ENCODE measurements at places on chromosomes 2 and 18.

DNA sequence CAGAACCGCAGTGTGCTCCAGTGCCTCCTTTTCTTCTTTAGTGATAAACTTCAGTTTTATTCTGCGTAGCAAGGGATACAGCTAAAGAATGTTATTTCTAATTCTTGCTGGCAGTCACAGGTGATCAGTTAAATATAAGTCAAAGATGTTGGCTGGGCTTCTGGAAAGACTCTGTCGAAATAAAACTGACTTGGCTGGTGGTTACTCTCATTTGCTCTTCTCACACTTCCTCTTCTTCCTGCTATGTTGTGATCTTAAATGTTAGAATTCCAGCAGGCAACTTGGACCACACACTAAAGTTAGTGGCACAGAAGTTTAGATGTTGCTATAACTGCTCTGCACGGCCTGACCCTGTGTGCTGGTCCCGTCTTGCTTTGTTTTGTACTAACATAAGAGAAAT lies 278.6 kb downstream of the CDH19 start:
- DNase-seq, result no peak

GRCh38 chr2:20357638-20358389 lies 7.2 kb upstream of the PUM2 start:
- DNase-seq, result no peak

- DNase-seq, result peak; percentile 43
Observed at GRCh38 chr2:64768491-64769005, 114.8 kb upstream of the SERTAD2 start.

- DNase-seq, result no peak
Observed at GRCh38 chr2:136175868-136176267, 57.9 kb upstream of the CXCR4 start.

DNA sequence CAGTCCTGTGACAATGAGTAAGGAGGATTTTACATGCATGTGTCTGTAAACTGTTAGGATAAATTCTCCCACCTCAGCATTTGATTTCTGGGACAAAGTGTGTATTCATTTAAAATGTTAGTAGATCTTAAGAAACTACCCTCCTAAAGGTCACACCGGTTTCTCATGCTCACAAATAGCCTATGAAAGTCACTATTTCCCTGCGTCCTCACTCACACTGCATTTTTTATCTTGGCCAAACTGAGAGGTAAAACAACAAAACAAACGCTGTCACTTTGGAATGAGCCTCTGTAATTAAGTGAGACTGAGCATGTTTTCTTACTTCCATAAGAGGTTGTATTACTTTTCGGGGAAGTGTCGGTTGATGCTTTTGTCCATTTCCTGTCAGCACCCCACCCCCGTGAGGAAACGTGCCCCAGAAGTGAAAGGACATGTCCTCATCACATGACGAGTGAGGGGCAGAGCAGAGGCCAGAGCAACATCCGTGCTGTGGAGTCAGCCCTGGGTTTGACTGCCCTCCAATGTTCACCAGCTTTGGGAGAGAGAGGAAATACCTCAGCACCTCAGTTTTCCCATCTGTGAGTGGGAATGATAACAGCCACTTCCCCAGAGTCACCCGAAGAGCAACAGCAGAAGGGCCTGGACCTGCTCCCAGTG lies 3.1 kb downstream of the GYPC start:
- peak; percentile 73 for DNase-seq

DNA sequence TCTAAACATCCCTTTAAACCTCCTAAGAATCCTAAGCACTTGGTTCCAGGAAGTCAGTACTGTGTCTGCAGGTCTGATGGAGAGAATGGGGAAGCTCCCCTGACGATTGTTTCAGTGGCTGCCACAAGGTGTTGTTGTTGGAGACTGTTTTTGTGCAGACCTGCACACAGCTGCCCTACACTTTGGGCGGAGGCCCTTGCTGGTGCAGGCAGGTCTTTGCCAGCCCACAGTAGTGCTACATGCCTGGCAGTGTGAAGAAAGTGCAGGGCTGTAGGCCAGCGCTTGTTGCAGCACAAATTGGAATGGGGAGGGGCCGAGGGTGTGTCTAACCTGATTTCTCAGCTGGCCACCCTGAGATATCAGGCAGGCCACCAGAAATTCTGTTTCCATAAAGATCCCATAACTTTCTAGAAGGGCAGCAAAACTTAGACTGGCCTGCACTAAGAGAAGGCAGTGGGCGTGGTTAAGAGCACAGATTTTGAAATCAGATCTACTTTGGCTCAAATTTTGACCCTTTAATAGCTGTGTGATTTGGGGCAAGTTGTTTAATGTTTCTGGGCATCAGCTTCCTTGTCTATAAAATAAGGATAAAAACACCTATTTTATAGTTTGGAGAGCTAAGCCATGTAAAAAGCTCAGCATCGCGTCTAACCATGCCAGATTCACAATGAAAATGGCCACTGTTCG lies 83.7 kb upstream of the SLC1A4 start:
- DNase-seq, result no peak

DNA sequence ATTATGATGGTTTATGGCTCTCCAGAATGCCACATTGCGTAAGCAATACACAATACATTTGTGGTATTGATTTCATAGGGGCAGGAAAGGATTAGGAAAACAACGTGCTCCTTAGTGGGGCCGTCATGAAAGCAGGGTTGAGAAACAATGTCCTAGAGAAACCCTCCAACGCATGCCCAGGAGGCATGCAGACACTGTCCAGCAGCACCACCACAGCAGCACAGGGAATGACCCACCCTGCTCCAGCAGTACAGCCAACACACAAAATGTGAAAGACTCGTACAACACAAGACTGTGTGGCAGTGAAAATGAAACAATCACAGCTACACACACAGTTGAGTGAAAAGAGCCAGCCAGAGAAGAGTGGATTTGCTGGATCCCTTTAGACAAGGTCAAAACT lies 66.3 kb downstream of the FAM168B start:
- DNase-seq, result no peak

- peak; percentile 10 for DNase-seq
Observed at GRCh38 chr2:63819765-63820717, 21.7 kb upstream of the UGP2 start.

DNA sequence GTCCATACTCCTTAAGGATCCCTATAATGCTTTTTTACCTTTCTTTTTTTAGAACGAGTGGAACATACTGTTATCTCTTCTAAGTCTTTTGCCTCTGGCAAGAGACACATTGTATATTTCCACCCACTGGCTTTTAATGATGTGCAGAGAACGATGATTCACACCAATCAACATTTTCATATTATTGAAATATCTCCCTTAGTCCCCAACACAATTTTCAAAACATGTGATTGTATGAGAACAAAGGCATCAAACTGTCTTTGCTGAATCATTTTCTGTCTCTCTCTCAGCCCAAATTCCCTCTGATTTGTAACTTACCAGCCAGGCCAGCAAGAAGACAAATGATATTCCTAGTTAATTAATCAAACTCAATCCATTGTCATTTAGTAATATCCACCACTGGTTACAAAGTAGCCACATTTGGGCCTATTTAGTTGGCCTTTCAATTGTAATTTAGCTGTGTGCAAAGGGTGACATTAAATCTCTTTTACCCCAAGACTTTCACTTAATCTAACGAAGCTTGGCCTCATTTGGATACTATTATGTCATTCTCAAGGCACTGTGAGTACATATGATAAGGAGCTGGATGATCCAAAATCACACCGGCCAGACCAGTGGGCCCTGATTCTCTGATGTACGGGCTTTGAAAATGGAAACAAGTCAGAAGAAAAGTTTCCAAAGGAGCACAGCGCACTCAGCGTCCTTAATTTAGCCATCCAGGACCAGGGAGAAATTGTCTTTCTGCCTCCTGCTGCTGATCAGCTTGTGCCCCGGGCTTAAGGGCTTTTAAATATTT lies 185.1 kb downstream of the SCG2 start:
- no peak for DNase-seq

GRCh38 chr2:216987252-216987821 lies 127.5 kb upstream of the TNP1 start:
- DNase-seq, result peak; percentile 80

DNA sequence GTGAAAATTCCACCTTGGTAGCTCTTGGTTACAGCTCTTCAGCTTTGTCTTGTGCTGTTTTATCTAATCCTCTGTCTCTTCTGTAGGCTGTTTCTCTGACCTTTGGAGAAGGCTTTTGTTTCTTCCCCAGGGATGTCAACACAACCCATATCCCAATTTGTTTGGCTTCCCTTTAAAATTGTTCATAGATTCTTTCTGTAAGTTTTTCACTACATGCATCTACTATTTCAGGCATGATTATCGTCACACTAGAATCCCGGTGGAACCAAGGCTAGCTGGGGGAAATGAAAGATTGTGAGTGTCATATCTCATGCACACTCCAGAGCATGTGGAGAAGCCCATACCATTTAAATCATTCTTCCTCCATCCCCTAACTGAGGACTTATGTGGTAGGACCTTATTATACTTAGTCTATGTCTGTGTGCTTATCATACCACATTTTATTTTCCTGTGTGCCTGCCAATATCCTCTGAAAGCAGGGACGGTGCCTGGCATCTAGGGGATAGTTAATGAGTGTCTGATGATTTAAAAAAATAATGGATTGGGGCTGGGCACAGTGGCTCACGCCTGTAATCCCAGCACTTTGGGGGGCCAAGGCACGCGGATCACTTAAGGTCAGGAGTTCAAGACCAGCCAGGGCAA lies 59.9 kb downstream of the CRIM1 start:
- no peak for DNase-seq

GRCh38 chr2:11582862-11583752 lies 49.3 kb downstream of the GREB1 start:
- peak; percentile 81 for DNase-seq

DNA sequence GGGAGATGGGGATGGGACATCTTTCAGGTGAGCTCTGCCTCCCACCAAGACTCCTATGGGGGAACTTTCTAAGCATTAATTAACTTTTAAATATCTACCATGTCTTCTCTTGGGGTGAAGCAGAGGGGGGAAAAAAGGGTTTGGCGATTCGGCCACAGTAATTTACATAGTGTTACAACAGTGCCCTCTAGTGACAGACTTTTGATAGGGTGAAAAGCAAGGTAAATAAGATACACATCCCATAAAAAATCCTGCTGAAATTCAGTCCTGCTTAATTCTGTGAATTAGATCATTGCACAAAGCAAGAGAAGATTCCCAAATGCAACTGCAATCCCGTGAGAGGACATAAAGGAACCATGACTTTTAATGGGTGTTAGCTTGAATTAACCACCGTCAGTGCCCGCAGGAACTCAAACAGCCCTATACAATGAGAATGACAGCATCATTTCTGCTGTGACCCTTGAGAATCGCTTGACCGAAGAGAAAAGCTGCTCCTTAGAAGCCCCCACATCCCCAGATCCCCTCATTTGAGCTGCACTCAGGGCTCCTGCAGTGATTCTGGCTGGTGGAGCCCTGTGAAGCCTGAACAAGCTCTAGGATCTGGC lies 32.8 kb downstream of the FAM124B start:
- peak; percentile 64 for DNase-seq

GRCh38 chr2:162067596-162067995 lies 6.4 kb downstream of the DPP4 start:
- no peak for DNase-seq

- DNase-seq, result peak; percentile 58
Observed at GRCh38 chr2:188975497-188976102, 1.4 kb downstream of the COL3A1 start.

GRCh38 chr2:85852937-85853498 lies 35.8 kb downstream of the ST3GAL5 start:
- DNase-seq, result no peak

GRCh38 chr18:49139766-49140165 lies 189.0 kb upstream of the SMAD7 start:
- no peak for DNase-seq

- no peak for DNase-seq
Observed at GRCh38 chr18:8948011-8948410, 154.5 kb upstream of the NDUFV2 start.

- DNase-seq, result no peak
Observed at GRCh38 chr2:111185361-111186022, 64.8 kb downstream of the BCL2L11 start.

GRCh38 chr2:137638932-137639331 lies 325.3 kb upstream of the HNMT start:
- DNase-seq, result no peak

GRCh38 chr18:13700153-13700552 lies 26.2 kb downstream of the FAM210A start:
- no peak for DNase-seq

DNA sequence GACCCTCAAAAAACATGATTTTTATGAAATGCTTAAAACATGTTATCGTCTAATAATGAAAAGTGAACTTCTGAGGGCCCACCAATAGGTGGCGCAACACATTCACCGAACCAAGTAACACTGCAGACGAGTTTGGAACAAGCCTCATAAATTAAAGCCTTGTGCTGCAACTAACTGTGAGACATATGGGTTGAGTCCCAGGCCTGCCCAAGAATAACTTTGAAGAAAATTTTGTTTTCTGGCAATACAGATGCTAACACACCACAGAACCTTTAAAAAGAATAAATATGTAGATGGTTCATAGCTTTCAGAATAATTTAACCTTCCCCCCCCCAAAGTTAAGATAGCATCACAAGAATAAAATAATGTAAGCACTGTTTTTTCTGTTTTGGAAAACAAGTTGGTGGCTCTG lies 285.9 kb downstream of the RNF144A start:
- peak; percentile 74 for DNase-seq

DNA sequence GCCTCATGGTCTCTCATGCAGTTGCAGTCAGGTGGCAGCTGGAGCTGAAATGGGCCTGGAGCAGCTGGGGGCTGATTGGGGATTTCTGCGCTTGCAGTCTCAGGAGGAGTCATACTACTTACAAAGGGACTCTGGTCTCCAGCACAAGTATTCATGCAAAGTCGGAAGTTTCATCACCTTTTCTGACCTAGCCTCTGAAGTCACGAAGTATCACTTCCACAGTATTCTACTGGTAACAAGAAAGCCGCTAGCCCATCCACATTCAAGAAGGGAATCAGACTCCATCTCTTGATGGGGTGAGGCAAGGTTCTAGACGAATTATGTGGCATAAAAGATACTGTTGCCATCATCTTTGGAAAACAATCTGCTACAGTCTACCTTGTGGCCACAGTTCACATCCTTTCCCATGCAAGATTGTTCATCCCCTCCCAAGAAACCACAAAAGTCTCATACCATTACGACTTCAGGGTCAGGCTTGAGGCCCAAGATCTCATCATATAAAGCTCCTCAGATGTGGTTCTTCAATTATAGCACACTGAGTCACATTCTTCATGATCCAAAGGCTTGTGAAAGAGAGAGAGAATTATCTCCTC lies 95.3 kb downstream of the SMC6 start:
- DNase-seq, result no peak

DNA sequence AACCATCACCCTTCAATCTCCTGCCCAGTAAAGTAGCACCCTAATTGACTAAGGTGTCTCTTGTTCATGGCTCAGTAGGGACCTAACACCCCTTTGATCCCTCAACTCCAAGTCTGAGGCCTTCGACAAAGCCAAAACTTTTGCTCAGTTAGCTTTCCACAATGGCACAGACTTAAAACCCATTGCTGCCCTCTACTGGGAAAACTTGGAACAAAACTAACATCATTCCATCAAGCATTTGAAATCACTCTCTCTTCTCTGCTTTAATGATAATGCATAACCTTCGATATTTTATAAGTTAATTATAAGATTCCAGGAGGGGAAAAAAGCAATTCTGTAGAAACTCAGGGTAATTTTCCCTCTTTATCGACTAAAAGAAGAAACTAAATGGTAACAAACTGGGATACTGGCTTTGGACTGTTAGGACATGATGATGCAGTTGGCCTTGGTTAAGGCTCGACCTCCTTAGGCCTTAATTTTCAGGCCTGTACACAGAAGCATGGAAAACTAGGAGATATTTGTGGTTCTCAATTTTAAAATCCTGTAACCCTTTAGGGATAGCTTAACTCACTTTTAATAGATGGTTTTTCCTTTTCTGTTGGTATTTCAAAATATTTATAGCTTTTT lies 127.8 kb downstream of the STK39 start:
- DNase-seq, result peak; percentile 78

Data from OCI-M1 (cell line).